HS-27A (cell line): ENCODE measurements at places on chromosomes 4 and X.

- no peak for DNase-seq
Observed at GRCh38 chr4:1516881-1517480, 110.7 kb upstream of the NKX1-1 start.

GRCh38 chrX:10288373-10288975, 131.7 kb downstream of the CLCN4 start:
- no peak for DNase-seq

- no peak for DNase-seq
Observed at GRCh38 chr4:17490575-17491059, 21.3 kb downstream of the QDPR start.

DNA sequence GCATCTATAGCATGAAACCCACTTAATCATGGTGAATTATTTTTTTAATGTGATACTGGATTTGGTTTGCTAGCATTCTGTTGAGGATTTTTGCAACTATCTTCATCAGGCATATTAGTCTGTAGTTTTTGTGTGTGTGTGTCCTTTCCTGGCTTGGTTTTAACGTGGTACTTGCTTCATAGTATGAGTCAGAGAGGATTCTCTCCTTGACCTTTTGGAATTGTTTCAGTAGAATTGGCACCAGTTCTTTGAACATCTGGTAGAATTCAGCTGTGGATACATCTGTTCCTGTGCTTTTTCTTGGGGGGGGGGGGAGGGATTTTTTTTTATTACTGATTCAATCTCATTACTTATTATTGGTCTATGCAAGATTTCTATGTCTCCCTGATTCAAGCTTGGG, 232.0 kb upstream of the KLF8 start:
- DNase-seq: no peak

- DNase-seq: no peak
Observed at GRCh38 chr4:67437974-67438713, 107.2 kb downstream of the CENPC start.

DNA sequence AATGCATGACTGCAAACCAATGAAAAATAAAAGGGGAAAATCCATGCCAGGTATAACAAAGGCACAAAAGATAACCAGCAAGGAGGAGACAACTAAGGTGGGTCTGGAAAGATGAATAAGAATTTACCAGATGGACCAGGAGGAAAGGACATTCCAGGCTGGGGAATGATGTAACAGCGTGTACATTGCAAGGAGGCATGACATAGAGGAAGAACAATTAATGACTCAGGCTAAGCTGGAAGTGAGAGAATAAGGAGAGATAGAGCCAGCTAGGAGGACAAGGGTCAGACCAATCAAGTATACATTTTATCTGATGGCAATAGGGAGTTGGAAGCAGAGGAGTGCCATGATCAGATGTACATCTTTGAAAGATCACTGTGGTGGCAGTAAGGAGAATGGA, 57.0 kb downstream of the MTMR8 start:
- no peak for DNase-seq

GRCh38 chr4:83112231-83112630, 2.3 kb downstream of the PLAC8 start:
- no peak for DNase-seq

DNA sequence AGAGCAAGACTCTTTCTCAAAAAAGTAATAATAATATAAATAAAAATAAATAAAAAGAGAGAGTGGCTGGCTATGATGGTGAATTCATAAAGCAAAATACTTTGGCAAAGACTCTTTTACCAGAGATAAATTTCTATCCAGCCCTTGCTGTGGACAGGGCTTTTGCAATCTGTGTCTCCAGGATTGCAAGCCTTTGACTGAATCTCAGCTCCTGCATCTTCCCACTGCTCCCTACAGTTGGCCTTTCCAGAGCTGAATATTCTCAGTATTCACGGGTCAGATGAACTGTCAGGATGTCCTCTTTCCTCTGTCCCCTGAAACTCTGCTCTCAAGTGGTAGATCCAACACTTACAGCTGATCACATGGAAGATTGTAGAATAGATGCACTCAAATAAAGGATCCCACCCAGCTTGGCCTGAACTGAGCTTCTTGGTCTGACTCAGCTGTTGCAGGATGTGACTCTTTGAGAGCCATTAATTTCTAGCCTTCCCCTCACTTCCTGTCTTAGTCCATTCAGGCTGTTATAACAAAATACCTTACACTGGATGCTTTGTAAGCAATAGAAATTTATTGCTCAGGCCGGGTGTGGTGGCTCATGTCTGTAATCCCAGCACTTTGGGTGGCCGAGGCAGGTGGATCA, 123.4 kb upstream of the GUCY1A1 start:
- no peak for DNase-seq

- DNase-seq: no peak
Observed at GRCh38 chr4:30953799-30954198, 233.6 kb downstream of the PCDH7 start.

GRCh38 chrX:53445977-53446376, 11.8 kb upstream of the HSD17B10 start:
- DNase-seq: no peak

DNA sequence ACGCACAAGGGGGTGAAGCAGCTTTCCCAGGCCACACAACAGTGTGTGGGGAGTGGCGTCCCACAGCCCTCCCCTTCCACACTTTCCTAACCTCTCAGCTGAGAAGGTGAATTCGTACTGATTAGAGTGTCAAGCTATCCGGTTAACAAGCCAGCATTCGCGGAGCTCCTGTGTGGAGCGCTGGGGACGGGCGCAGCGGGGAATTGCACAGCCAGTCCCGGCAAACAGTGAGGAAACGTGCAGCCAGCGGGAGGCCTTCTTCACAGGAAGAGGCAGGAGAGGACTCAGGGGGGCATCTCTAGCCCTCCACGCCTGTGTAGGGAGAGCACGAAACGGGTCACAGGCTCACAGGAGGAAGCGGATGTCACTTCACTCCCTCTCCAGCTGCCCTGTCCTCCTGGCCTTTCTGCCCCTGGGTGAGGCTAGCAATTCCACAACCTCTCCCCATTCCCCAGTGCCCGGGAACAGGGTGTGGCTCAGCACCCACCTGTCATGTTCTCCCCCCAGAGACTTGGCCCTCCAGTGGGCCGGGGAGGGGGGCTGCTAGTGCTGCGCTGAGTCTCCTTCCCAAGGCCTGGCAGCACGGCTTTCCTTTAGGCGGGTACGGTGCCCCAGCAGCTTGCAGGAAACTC, 117.3 kb downstream of the CPZ start:
- no peak for DNase-seq

GRCh38 chr4:145341381-145341780, 140.3 kb upstream of the SMAD1 start:
- no peak for DNase-seq

- no peak for DNase-seq
Observed at GRCh38 chr4:175087145-175087544, 169.0 kb downstream of the ADAM29 start.

- no peak for DNase-seq
Observed at GRCh38 chr4:138105331-138105730, 136.8 kb downstream of the SLC7A11 start.

DNA sequence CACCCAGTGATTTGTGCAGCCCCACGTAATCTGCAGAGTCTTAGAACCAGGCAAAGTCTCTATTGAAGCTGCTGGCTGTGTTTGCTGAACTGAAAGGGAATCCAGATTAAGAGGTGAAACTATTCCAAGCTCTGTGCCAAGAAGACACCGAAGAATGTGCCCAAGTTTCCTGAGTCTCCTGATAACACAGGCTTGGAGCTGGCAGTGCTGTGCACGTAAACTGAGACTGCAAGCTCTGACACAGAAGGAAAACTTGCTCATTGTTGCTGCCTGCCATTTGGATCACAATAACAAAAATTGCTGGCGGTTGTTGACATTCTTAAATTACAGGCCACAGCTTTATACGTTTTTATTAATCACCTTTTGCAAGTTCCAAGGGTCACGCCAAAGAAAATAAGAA, 60.2 kb upstream of the VCX3B start:
- DNase-seq: no peak

GRCh38 chrX:114906984-114907510, 110.4 kb downstream of the IL13RA2 start:
- no peak for DNase-seq

DNA sequence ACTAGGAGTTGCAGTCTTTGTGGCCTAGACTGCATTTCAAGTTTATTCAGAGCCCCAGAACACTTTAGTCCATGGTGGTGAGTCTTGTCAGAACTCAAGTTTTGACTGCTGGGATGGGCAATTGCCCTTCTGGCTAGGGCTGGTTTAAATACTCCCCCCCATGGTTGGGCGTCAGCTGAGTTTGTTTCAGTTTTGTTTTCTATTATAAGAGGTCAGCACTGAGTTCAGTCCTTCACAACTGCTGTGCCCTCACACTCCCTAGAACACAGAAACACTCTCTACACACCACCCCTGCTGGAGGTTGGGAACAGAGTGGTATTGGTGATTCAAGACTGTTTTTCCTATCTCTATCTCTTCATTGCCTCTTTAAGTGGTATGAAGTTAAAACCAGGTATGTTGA, 217.0 kb downstream of the GUCY2F start:
- no peak for DNase-seq

DNA sequence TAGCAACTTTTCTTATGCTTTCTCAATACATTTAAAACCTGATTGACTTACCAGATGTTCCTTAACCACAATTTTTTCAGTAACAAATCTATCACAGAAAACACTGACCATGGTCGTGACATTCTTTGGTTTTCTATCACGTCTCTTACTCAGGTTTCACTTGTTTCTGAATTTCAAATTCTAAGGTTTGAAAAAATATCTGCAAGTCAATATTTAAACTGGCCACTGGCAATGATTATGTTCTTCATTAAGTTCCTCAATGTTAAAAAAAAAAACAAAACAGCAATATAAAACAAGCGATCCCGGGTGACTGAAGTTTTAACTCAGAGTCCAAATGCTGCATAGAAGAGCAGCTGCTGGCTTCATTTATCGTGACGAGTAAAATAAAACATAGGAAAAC, 128.9 kb downstream of the RBM47 start:
- no peak for DNase-seq

GRCh38 chr4:163941221-163941905, 446.9 kb downstream of the TMA16 start:
- no peak for DNase-seq

GRCh38 chrX:71671043-71671780, 3.9 kb downstream of the LOC101059915 start:
- DNase-seq: no peak

GRCh38 chr4:129900430-129900953, 804.5 kb downstream of the C4orf33 start:
- no peak for DNase-seq
